ENCODE measurements at places on chromosomes 16 and 17.

GRCh38 chr16:64687123-64687522, 434.7 kb downstream of the CDH11 start:
- no peak for DNase-seq

DNA sequence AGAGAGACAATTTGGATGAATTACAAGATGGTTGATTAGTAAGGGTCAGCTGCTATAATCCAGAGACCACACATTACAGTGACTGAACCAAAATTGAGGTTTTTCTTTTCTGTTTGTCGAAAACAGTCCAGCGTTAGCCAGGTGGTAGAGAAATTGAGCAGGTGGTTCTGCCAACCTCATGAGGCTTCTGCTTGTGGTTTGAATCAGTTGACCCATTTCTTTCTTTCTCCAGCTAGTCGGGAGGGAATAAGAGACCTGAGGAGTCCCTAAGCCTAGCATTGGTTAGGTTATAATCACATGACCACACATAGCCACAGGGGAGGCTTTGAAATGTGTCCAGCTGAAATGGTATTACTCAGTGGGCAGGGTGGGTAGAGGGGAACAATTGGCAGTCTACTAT, 504.6 kb downstream of the HS3ST4 start:
- no peak for DNase-seq

DNA sequence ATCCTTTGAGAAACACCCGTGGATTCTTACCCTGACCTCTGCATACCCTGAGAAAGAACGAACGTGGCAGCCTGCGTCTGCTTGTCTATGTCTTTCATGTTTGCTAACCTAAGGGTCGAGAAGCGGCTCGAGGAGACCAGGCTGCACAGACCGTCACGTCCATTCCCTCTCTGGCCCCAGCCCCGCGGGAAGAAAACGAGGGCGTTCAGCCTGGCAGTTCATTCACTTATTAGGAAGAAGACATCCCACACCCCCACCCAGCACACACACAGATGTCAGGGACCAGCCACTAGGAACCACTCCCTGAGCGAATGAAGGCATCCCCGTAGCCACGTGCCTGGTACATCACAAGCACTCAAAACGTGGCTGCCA, 655 bp upstream of the MTHFSD start:
- no peak for DNase-seq

GRCh38 chr17:72996791-72997190, 95.7 kb downstream of the SLC39A11 start:
- DNase-seq: no peak

DNA sequence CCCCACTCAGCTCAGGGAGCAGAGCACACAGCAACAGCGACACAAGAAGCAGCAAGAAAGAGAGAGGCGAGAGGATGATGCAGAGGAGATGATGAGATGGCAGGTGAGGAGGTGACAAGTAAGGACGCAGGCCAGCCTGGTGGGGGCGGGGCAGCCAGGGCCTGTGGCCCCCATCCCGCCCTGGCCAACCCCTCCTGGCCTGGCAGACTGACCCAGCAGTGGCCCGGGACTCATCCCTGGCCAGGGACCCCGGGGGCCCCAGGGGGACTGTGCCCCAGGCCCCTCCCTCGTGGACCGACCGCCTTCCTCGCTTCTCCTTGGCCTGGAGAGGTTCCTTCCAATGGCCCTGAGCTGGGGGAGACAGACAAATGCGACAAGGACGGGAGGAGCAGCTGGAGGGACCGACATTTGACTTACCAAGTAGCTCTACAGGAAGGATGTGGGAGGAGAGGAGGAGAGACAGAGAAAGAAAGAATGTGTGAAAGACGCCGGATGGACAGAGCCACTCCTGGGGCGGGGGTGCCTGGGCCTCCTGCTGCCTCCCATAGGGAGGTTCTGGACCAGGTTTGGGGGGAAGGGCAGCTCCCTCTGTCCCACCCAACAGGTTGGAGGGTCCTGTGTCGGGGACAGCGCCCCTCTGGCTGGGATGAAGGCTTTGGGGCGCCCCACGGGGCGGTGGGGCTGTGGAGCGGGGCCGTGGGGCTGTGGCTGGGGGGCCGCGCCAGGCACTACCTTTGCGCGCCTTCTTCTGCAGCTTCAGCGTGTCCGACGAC, 6.8 kb downstream of the MTSS2 start:
- DNase-seq: no peak

DNA sequence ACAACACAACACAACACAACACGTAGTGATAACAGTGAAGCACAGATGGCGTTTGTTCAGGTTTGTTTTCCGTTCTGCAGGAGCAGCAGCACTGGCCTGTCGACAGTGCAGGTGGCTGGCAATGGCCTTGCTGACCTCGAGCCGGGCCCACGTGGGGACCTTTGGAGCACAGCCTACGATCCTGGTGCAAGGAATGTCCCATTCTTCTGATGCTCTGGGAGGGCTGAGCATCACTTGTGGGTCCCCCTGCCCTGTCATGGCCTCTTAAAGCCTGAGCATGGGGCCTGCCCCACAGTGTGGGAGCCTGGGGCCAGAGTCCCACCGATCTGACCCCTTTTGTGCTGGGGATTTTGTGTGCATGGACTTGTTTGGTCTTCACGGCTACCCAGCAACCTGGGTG, 6.8 kb downstream of the MAP2K3 start:
- DNase-seq: no peak

- DNase-seq: no peak
Measured at GRCh38 chr16:85168732-85169256, 56.5 kb upstream of the CIBAR2 start.

GRCh38 chr17:61218438-61218837, 181.2 kb upstream of the TBX2 start:
- DNase-seq: no peak

GRCh38 chr16:7124242-7124641, 208.4 kb upstream of the RBFOX1 start:
- DNase-seq: no peak

DNA sequence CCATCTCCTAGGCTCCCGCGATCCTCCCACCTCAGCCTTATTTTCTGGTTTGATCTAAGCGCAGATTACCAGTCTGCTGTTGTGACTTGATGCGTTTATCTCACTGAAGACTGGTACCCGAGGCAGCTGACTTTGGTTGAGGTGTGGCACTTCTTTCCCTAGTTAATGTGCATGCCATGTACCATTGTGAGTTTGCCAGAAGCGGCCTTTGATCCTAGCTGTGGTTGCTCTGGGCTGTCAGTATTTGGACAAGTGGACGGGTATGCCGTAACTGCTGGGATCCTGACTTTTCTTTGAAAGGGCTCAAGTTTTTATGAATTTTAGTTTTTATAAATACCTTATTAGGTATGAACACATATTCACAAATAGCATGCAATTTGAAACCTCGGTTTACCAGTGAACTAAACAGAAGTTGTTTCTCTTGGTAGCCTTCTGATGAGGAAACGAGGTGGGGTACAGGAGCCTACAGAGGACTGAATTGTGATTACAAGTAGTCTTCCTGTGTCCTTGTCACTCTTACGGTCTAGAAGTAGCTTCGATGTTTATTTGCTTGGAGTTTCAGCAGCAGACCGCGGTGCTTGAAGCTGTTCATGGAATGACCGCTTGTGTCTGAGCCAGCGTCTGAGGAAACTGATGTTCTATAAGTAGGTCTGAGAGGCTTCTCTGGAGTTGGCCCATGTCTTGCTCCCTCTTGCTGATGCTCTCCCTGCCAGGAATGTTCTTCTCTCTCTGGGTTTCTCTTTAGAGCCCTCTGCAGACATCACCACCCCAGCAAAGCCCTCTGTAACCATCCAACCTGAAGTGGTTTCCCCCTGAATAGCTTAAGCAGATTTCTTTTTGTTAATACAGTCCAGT, 40.0 kb downstream of the SEC14L1 start:
- no peak for DNase-seq

GRCh38 chr17:39209317-39210092, 9.4 kb downstream of the RPL19 start:
- no peak for DNase-seq

DNA sequence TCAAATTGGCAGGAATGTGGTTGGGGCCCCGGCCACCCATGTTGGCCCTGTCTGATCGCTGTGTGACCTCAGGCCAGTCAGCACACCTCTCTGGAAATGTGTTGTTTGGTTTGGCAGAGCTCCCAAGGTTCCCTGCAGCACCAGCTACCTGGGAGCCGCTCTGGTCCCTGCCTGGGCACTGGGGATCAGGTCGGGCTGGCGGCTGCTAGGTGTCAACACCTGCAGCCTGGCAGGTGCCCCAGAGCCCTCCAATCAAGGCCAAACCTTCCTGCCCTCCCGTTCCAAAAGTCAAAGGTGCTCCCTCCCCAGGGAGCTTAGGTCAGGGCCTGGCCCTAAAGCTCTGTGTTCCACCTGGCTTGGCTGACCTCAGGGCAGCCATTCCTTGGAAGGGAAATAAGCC, 55.9 kb downstream of the ZDHHC7 start:
- DNase-seq: no peak

DNA sequence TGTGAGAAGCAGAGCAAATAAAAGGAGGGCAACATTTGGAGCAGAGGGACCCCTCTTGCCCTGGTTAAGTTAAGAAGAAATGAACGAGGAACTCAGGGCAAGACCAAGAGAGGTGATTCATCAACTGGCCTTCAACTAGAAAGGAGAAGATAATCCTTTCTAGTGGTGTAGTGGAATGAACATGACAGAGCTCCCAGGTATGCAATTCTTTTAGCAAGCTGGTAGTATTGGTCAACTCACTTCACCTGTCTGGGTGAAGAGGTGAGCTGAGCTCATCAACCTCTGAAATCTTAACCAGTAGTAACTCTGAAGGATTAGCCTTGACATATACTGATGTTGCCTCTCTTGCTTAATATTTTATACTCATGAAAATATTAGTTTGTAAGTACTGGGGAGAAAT, 1024.7 kb upstream of the GOT2 start:
- DNase-seq: no peak
